ENCODE measurements at places on chromosomes 3 and 15. TPM values are rescaled to one million over a fixed set of nuclear protein-coding genes. Genes with fewer than 3 reads are reported as not detected.

- no peak overlapping the region for H3K27ac ChIP-seq
- H3K4me1 ChIP-seq: no peaks in the 10 kb centered on the region
- no peak overlapping the region for H3K4me3 ChIP-seq
- H3K36me3 ChIP-seq: no peaks in the 10 kb centered on the region
These were observed 894.0 kb downstream of the NTRK3 start for GRCh38 chr15:87362531-87362930.

The CCDC54 gene
- not detected for total RNA-seq

DNA sequence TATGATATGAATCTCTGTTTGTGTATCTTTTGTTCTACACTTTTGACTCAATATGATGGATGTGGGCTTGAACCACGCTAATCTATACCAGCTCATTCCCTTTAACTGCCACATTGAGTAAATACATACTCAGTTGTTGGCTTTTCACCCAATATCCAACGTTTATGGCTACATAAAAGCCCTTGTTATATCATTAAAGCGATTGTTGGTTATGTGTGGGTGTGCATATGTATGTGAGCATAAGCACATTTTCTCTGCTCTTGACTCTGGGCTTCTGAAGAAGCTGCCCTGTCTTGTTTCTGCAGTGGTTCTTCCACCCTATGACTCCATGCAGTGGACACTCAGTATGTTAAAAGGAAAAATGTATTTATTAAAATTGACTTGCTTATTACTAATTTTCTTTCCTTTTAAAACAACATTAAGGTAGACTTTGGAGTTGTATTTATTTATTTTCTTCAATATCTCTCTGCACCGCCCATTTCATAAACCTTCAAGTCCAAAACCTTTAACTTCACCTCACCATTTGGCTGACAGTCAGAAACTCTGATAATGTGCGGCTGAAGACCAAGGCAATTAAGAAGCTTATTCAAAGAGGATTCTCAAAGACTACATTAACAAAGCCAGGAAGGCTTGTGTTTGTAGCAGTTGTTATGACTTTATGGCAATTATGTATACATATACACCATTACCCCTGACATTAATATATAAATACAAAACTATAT lies 156.1 kb downstream of the THRB start:
- H3K4me1 ChIP-seq: peaks cover 4% of the 10 kb centered on the region
- H3K27me3 ChIP-seq: no peaks in the 10 kb centered on the region
- DNase-seq: no peak
- no peaks in the 10 kb centered on the region for H3K36me3 ChIP-seq
- H3K27ac ChIP-seq: no peak overlapping the region
- H3K4me3 ChIP-seq: no peak overlapping the region

- peaks cover 7% of the 10 kb centered on the region for H3K4me1 ChIP-seq
- no peak overlapping the region for H3K27ac ChIP-seq
- no peak overlapping the region for H3K4me3 ChIP-seq
These were observed 327.3 kb upstream of the GBE1 start for GRCh38 chr3:82088749-82089148.

GRCh38 chr15:81379269-81379668 lies 5.3 kb upstream of the TMC3 start:
- DNase-seq: no peak
- H3K4me3 ChIP-seq: no peak overlapping the region
- no peaks in the 10 kb centered on the region for H3K36me3 ChIP-seq
- no peak overlapping the region for H3K27ac ChIP-seq

The GABRA5 gene
- total RNA-seq: 0.72 TPM

The RLBP1 gene
- not detected for total RNA-seq

The LMAN1L gene
- not detected for total RNA-seq

DNA sequence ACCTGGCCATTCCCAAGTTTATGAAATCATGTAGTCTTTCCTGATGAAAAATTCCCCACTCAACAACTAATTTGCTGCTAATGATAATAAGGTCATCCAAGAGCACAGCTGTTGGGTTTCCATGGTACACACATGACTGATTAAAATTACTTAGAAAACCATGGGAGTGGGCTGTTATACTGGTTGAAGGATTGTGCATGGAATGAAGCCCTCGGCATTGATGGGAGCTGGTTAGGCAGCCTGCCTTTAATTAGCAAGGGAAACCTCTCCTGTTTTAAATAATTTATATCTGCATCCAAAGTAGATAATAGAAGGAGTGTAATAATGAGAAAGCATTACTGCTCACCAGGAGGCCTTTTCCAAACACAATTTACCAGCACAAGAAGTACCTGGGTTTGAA lies 235.1 kb upstream of the CFAP20DC start:
- DNase-seq: no peak
- no peaks in the 10 kb centered on the region for H3K27me3 ChIP-seq
- H3K36me3 ChIP-seq: peaks cover 4% of the 10 kb centered on the region
- H3K4me3 ChIP-seq: no peak overlapping the region

DNA sequence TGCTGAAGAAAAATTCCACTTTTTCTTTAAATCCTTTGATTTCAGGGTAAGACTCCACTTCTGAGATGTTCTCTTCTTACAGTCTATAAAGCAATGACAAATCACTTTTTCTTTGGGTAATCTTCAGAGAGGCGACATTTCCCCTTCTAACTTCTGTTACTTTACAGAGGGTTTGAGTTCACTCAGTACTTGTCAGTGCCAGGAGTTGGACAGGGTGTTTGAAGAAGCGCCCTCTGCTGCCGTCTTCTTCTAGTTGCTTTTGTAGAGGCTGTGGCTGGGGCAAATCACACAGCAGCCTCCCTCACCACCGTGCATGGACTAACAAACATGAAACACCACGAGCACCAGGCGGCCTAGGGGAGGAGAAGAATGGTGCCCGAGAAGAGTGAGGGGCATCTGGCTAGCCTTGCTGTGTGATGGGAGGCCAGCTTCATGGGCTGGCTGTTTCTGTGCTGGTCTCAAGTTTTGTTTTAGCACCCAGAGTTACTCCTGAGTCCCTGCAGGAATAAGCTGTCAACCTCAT lies at the start of gene CD80:
Gene CD80, minus strand, starts transcription at position 174 of the 523 bp plus-strand sequence. CDS start 1,886 bp downstream, outside the sequence.
- H3K27ac ChIP-seq: no peak within 1 kb of the TSS
- H3K4me3 ChIP-seq: no peak within 1 kb of the TSS
- peak; percentile 45 for DNase-seq
- H3K36me3 ChIP-seq: no peaks in the 10 kb centered on the region

The NME9 gene
- not detected for total RNA-seq

DNA sequence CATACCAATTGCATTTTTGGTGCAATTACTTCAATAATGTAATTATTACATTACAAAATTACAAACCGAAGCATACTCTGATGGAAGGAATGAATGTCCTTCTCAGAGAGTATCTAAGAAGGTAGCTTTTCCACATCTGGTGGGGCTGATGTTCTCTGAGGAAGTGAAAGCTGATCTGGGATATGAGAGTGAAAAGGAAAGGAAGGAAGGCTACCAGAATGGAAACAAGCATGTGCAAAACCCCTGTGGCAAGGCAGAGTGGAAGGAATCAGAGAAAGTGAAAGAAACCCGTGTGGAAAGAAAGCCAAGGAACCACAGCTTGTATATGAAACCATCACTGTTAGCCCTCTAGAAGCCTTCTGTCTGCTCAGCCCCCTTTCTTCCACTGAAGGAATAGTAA lies 35.3 kb upstream of the GOLGA8A start:
- H3K27me3 ChIP-seq: no peaks in the 10 kb centered on the region
- no peak overlapping the region for H3K27ac ChIP-seq
- DNase-seq: no peak
- H3K4me1 ChIP-seq: peaks cover 7% of the 10 kb centered on the region

The TLR9 gene
- not detected for total RNA-seq

GRCh38 chr3:132643366-132643765 lies 16.2 kb downstream of the ACAD11 start:
- no peak for DNase-seq
- H3K4me3 ChIP-seq: no peak overlapping the region
- H3K27ac ChIP-seq: no peak overlapping the region
- peaks cover 12% of the 10 kb centered on the region for H3K36me3 ChIP-seq

DNA sequence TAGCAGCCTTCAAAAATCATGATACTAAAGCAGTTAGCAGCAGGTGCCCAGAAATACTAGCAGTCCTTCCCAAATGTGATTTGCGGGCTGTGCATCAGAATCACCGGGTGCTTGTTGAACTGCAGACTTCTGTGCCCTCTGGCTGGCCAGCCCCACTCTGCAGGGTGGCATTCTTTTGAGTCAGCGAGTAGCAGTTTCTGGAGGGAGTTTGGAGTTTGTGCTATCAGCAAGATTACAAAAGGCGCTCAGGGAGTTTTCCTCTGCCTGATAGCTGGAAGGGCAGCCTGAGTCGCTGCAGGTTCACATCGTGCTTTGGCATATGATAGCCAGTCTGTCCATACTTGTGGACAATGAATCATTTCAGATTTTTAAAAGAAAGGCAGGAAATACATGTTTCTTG lies 57.6 kb downstream of the CLDN11 start:
- no peaks in the 10 kb centered on the region for H3K4me1 ChIP-seq
- peaks cover 4% of the 10 kb centered on the region for H3K36me3 ChIP-seq
- H3K4me3 ChIP-seq: no peak overlapping the region
- H3K27ac ChIP-seq: no peak overlapping the region
- peaks cover 5% of the 10 kb centered on the region for H3K27me3 ChIP-seq

The HACL1 gene
- total RNA-seq: 17.5 TPM

The EIF4G1 gene
- 390 TPM for total RNA-seq

The NOX5 gene
- total RNA-seq: not detected

The KIF15 gene
- total RNA-seq: 6.0 TPM

GRCh38 chr15:71357321-71357732 lies 242.1 kb downstream of the THSD4 start:
- H3K4me3 ChIP-seq: no peak overlapping the region
- H3K4me1 ChIP-seq: peaks cover 2% of the 10 kb centered on the region
- no peaks in the 10 kb centered on the region for H3K27me3 ChIP-seq
- no peak for DNase-seq
- no peak overlapping the region for H3K27ac ChIP-seq

- no peaks in the 10 kb centered on the region for H3K4me1 ChIP-seq
- H3K27me3 ChIP-seq: no peaks in the 10 kb centered on the region
- no peak overlapping the region for H3K27ac ChIP-seq
- no peaks in the 10 kb centered on the region for H3K36me3 ChIP-seq
- no peak overlapping the region for H3K4me3 ChIP-seq
- DNase-seq: no peak
These were observed 346.2 kb upstream of the CBLB start for GRCh38 chr3:106215047-106215446.

The ILDR1 gene
- not detected for total RNA-seq

DNA sequence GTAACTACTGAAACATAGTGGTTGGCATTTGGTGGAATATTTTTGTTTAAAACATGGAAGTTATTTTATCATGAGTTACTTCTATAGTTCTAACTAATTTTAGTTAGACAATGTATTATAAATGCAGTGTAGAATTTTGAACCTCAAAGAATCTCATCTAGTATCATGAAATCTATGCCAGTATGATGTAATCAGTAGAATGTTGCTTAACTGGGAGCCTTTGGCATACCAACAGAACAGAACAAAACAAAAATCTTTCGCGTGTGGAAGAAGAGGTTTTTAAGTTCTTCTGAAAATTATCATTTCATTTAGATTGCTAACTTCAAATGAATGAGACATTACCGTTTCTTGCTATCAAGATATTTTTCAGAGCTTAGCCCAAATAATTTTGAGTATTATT lies 98.4 kb upstream of the LRRFIP2 start:
- H3K27ac ChIP-seq: no peak overlapping the region
- H3K4me1 ChIP-seq: no peaks in the 10 kb centered on the region
- no peak for DNase-seq
- H3K4me3 ChIP-seq: no peak overlapping the region

DNA sequence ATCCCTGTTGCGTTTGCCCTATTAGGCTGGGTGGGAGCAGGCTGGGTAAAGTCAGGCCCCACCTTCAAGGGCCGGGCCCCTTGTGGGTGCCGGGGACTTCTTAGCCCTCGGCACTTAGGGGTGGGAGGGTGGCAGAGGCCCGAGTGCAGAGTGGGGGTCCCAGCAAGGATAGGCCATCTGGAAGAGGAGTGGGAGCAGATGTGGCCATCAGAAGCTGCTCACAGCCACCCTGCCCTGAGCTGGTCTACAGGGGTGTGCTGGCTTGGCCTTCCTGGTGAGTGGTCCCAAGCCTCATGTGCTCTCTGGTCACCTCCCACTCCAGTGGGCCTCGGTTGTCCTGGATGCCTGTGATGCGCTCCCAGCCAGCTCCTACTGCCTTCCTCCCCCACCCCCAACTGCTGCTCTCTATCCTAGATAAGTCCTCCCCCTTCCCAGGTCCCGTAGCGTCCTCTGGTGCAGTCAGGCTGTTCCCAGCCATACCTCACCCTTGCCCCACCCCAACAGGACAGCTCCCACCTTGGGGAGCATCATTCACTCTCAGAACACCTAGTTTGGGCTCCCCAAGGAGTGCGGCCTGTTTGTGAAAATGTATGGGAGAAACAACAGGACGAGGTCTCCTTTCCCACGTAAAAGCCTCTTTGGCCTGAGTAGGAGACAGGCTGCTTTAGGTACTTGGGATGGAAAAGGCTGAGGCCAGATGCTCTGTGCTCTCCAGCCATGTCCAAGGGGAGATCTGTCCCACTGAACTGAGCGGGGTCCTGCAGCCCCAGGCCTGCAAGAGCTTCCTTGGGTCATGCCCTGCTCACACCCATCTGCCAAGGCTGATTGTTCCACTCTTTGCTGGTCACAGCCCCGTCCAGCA lies 24.9 kb upstream of the PLXNA1 start:
- no peak for DNase-seq
- no peak overlapping the region for H3K4me3 ChIP-seq
- H3K36me3 ChIP-seq: peaks cover 4% of the 10 kb centered on the region

Data from endothelial cell (in vitro differentiated cells).